ENCODE measurements at places on chromosomes 5 and 9.

DNA sequence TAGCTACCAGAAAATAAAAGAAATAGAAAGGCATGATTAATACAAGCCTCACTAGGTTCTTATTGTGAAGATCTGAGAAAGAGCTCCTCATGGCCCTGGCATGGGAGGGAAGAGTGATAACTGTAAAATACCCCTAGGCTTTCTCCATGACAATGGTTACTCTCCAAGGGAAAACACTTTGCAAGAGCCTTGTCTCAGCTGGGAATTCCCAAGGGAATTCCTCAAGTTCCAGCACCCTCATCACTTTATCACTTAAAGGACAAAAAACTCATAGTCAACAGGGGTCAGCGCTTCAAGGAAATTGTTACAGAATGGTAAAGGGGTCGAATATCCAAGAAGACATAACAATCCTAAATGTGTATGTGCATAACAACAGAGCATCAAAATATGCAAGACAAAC, 21.2 kb downstream of the SYK start:
- no peak for DNase-seq

- DNase-seq: no peak
Observed at GRCh38 chr9:87890837-87891236, 8.2 kb downstream of the SPATA31E1 start.

- DNase-seq: no peak
Observed at GRCh38 chr5:127649018-127649439, at the start of gene CTXN3. Gene CTXN3, plus strand, starts transcription at chr5:127649082. Its CDS starts 8,440 bp downstream, at chr5:127657522.

- no peak for DNase-seq
Observed at GRCh38 chr9:1490341-1491232, 440.4 kb downstream of the DMRT2 start.

GRCh38 chr9:95189251-95190098, 128.0 kb downstream of the FANCC start:
- DNase-seq: no peak

- no peak for DNase-seq
Observed at GRCh38 chr5:153630546-153630945, 140.1 kb downstream of the GRIA1 start.

- no peak for DNase-seq
Observed at GRCh38 chr5:80269991-80270438, 14.2 kb upstream of the SERINC5 start.

GRCh38 chr9:77502568-77502967, 145.6 kb downstream of the GNA14 start:
- no peak for DNase-seq

- DNase-seq: no peak
Observed at GRCh38 chr9:20753761-20754160, 69.7 kb downstream of the FOCAD start.

GRCh38 chr9:69949396-69949795, 94.3 kb upstream of the MAMDC2 start:
- no peak for DNase-seq

- DNase-seq: no peak
Observed at GRCh38 chr5:43275391-43275790, 37.8 kb downstream of the HMGCS1 start.

DNA sequence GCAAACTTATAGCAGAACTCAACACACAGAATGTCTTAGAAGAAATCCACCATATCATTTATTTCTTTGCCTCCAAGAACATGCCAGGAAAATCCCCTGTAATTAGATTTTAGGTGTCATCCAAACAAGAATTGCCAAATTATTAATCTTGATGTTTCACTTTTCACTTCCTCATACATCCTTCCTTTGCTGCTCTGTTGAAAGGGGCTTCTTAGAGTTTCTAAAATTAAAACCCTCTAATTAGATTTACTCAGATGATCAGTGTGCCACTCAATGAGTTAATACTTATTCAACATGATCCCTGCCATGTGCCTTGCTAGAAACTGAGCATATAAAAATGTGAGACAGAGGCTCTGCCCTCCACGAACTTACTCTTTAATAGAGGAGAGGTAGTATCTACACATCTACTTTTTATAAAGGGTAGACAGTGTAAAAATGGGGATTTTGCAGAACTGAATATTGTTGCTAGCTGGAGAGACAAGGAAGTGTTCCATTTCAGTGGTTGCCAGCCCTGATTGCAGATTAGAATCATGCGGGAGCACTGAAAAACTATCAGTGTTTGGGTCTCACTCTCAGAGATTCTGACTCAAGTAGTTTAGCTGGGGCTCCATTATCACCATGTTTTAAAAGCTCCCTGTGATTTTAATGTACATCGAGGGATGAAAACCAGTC, 498.4 kb downstream of the TLE4 start:
- no peak for DNase-seq

Measured in stimulated activated CD8-positive, alpha-beta memory T cell treated with anti-CD3 and anti-CD28 coated beads, Interleukin-4, amount 100 ng/mL, for 1 hour (primary cell).